ENCODE measurements at places on chromosomes 4 and X.

DNA sequence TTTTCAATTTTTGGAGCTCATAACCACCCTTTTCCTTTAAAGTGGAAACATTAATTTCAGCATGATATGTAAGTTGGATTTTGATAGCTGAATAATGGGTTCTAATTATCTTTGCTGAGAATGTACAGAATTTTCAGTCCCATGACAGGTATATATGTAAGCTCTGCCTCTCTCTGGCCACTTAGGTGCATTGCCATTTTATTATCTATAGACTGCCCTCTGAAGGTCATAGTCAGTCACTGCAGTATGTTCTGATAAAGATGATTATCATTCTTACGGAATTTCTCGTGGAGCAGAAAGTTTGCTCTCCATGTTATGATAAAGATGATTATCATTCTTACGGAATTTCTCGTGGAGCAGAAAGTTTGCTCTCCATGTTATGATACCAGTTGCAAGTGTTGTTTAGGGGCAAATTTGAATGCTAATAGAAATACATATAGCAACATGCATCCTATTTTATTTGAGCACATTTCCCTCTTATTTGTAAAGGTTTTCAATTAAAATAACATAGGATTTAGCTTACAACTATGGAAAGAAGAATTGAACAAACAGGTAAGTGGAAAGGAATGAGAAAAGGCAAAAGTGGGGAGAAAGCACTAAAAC is 10.4 kb downstream of the AFP start:
- DNase-seq = peak; percentile 77

- DNase-seq = peak; percentile 75
Observed at GRCh38 chrX:154918060-154918483, 31.9 kb downstream of the F8A1 start.

- DNase-seq = peak; percentile 72
Observed at GRCh38 chrX:12955882-12956703, 18.8 kb upstream of the TMSB4X start.

DNA sequence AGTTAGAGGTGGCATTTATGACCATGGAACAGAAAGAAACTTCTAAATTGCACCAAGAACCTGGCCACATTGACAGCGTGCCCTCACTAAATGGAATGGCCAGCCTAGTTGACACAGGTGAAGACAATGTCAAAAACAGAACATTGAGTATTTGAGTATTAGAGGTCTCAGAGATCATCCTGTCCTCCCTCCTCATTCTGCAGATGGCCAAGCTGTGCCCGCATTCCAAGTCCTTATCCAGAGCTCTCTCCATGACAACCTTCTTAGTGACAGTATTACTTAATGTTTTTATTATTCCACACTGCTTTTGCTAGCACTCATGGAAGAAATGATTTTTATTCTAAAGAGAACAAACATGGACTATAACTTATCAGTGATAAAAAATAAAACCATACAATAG is 9.9 kb upstream of the CCDC110 start:
- DNase-seq = no peak

GRCh38 chr4:106512706-106513105 is 144.1 kb upstream of the GIMD1 start:
- no peak for DNase-seq

DNA sequence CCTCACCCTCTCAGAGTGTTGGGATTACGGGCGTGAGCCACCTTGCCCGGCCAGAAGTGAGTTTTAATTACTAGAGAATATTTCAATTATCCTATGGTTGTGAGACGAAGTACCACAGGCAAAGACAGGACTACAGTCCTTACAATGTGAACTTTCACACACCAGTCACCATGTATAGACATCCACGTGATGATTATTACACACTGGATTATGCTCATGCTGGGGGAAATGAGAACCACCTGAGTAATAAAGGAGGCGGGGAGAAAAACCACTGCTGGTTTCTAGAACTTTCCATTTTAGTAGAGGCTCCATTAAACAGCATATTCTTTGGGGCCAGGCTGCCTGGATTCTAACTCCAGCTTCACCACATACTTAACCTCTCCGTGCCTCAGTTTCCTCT is 42.5 kb upstream of the TLR2 start:
- DNase-seq = peak; percentile 20

DNA sequence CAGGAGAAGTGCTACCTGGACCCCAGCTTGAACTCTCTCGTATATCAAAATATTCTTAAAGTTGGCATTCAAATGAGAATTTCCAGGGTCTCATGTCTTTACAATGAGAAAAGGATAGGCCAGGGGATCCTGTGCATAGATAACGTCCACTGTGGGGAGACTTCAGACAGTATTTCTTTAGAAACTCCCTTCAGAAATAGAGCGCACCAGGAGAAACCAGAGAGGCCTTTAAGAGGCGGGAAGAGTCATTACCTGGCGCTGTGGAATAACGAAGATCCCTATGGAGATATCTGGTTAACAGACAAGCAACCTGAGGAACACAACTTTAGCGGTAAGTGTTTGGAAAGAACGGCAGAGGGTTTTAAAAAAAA is 600 bp downstream of the RADX start:
- peak; percentile 9 for DNase-seq

- DNase-seq = peak; percentile 48
Observed at GRCh38 chrX:70033348-70034051, 16.2 kb downstream of the AWAT2 start.

- DNase-seq = no peak
Observed at GRCh38 chr4:123955167-123955800, 558.7 kb downstream of the SPRY1 start.

DNA sequence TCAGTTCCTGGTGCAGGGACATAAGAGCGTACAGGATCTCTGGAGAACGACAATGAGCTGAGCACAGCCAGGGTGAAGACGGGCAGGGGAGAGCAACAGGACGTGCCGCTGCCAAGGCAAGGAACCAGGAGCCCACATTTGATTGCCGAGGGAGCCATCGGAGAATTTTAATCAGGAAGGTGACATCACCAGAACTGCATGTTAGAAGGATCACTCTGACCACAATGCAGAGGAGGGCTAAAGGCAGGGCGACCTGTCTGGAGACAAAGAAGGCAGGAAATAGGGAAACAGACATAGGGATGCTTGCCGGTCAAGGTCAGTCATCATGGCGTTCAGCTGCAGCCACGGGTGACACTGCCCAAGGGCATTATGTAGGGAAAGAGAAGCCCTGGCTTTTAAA is 81.4 kb downstream of the RBM47 start:
- peak; percentile 56 for DNase-seq

- no peak for DNase-seq
Observed at GRCh38 chrX:42739258-42739657, 38.7 kb downstream of the PPP1R2C start.

- no peak for DNase-seq
Observed at GRCh38 chr4:147307896-147308674, 172.8 kb upstream of the EDNRA start.

GRCh38 chr4:123024710-123025109 is 102.3 kb upstream of the NUDT6 start:
- DNase-seq = no peak

DNA sequence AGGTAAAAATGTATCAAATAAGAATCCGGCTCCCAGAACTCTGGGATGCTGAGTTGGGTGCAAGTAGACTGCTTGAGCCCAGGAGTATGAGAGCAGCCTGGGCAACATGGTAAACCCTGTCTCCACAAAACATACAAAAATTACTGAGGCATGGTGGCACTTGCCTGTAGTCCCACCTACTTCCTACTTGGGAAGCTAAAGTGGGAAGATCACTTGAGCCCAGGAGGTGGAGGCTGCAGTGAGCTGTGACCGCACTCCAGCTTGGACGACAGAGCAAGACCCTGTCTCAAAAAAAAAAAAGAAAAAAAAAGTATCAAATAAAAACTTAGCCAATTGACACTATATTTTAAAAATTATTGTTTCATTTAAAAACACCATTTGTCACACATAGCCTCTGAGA is 84.4 kb downstream of the FBXW7 start:
- DNase-seq = no peak

GRCh38 chr4:176545872-176546271 is 226.1 kb downstream of the SPCS3 start:
- DNase-seq = peak; percentile 9

- DNase-seq = no peak
Observed at GRCh38 chrX:130502016-130502570, 100.3 kb downstream of the RBMX2 start.

GRCh38 chrX:24426340-24426913 is 38.7 kb upstream of the PDK3 start:
- DNase-seq = peak; percentile 26

DNA sequence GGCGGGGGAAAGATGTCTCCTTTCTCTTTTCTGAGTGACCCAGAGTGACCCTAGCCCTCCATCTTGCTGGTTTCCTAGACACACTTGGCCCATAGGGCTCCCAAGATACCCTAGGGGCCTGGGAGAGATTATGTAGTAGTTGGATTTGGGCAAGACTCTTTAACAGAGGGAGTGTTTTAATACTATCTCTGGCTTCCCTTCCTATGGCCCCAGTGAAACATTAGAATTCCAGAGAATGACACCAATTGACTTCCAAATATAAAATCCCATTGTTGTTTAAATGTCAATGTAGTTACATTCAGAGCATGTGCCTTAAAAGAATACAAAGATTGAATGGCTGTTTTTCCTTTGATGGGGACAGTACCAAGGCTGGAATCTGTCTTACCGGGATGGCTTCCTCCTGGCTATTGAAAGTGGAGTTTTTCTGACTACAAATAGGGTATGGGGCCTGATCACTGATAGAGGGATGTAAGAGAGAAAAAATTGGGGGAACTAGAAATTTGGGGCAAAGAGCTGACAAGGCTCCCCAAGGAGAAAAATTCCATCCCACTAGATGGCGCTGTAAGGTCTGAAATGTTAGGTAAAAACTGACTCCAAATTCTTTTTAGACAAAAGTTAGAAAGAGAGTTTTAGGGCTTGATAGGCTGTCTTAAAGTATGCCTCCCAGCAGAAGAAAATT is 10.7 kb downstream of the TENT5D start:
- peak; percentile 0 for DNase-seq

- no peak for DNase-seq
Observed at GRCh38 chr4:10577018-10577417, 107.5 kb downstream of the CLNK start.

- no peak for DNase-seq
Observed at GRCh38 chr4:141580523-141580922, 55.9 kb upstream of the IL15 start.

GRCh38 chr4:40307627-40308497 is 27.3 kb upstream of the CHRNA9 start:
- no peak for DNase-seq

DNA sequence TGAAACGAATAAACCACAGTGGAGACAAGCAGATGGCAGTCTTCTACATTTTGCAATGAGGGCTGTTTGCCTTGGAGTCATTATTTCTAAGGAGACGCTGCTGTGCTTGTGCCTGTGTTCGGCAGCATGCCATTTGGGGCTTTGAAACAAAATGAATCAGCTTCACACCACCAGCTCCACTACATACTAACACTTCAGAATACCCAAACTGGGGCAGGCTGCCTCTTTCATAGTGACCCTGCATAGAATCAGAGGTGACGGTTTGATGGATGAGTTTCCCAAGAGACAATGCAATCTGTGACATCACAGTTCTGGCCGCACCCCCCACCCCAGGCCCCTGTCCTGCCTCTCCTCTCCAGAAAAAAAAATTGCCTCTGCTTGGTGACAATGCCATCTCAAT is 57.1 kb upstream of the MID1 start:
- DNase-seq = peak; percentile 46

GRCh38 chr4:98945297-98945850 is 16.4 kb upstream of the EIF4E start:
- DNase-seq = peak; percentile 47

DNA sequence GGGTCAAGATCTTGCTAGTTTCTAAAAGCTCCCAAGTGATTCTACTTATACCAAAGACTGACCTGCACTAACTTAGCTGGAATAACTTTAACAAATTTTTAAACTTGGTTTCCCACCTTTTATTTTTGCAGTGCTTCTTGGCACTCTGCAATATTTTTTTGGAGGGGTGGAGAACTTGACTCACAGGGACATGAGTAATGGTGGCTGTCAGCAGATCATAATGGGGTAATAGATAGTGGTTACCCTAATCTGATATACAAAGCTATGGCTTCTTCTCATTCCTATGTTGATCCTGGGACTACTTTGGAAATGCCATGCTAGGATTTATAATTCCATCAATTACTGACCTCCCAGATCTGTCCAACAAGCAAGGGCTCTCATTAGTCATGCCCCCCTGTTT is 295.7 kb downstream of the GPAT3 start:
- DNase-seq = peak; percentile 59

- no peak for DNase-seq
Observed at GRCh38 chrX:30220661-30221060, 5.3 kb downstream of the MAGEB2 start.

DNA sequence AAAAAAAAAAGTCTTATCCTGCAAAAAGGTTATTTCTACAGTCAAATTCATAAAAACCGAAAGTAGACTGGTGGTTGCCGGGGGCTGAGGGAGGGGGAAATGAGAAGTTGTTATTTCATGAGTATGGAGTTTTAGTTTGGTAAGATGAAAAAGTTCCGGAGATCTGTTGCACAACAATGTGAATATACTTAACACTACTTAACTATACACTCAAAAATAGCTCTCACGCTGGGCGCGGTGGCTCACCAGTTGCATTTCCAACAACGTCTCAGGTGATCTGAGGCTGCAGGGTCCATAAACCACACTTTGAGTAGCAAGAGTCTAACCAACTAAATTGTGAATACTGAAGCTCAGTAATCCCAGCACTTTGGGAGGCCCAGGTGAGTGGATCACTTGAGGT is 52.4 kb downstream of the ANOS1 start:
- no peak for DNase-seq

DNA sequence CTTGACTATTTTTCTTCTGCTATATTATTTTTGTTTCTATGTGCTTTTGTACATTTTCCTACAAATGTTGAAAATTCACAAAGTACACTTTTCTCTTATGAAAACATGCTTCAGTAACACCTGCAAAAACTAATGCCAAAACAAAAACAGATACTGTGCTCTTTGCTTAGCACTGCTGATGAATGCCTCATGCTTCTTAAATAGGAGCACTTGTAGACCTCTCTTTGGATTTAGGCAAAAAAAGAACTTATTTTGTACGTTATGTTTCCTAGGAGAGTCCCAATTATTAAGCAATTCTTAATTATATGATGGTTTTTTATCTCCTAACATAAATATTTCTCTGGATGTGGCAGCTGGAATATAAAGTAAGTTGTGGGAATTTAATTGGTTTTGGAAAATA is 285.0 kb upstream of the ARSJ start:
- no peak for DNase-seq
